ENCODE measurements at places on chromosomes 5 and 9.
A peak's percentile ranks its signal among the peaks of the same experiment; 100 is the strongest.

GRCh38 chr5:168796000-168796399 is 216.8 kb upstream of the PANK3 start:
- DNase-seq, result no peak

DNA sequence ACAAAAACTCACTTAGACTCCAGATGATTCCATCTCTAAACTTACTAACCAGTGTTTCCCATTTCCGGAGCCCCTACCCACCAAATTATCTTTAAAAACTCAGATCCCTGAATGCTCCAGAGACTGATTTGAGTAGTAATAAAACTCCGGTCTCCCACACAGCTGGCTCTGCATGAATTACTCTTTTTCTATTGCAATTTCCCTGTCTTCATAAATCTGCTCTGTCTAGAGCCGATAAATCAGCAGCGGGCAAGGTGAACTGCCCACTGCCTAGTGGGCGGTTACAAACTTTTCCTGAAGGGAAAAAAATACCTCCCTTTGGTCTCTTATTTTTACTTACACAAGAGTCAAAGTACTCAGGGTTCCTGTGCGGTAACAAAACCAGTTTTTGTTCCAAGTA is 624.4 kb upstream of the RORB start:
- DNase-seq, result no peak

GRCh38 chr9:76516350-76516749 is 57.4 kb downstream of the GCNT1 start:
- DNase-seq, result no peak

DNA sequence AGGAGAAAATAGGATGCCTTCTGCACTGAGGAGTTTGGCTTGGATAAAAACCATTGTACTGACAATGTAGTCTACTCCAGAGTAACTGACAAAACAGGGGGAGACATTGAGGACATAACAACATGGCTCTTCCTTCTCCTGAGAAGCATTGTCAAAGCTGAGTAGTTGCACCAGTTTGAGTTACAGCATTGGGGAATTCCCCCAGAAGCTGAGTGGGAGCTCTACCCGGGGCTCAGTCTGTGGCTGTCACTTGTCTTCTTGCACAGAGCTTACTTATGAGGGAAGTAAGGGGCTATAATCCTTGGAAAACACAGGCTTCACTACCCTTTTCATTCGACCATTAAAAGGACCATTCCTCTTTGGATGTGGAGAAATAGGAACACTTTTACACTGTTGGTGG is 21.2 kb downstream of the HSPB3 start:
- DNase-seq, result no peak

DNA sequence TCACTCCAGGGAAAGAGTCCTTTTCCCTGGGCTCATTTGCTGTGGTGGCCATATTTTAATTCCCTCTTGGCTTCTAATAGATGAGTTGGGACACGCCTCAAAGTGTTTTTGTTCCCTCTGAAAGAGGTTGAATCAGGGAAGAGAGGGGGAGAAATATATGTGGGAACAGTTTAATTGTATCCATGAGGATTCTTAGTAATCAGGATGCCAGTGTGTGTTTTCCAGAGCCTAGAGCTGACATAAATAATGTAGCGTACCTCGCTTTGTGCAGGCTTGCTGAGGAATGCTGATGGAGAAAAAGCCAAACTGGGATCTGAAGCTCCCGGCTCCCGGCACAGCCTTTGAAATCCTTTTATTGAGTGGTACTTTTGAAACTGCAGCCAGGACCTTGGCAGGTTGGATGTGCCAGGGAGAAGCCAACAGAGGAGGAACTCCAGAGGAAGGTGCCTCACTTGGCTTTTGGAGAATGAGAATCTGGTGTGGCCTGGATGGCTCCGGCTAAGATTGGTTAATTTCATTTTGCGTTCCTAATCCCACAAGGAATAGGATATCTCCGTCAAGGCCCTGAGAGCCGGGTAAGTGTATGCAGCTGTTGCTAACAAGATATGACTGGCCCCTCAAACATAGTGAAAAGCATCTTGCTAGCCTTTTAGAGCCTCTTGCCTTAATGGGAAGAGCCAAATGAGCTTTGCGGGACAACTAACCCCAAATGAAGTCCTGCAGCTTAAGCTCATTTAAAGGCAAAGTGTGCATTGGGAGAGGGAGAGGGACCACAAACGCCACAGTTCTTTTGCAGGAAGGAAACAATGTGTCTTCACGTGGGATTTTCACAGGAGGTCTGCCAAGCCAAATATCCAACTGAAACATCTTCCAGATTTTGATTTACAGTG is 471.1 kb upstream of the WWC1 start:
- DNase-seq, result no peak

DNA sequence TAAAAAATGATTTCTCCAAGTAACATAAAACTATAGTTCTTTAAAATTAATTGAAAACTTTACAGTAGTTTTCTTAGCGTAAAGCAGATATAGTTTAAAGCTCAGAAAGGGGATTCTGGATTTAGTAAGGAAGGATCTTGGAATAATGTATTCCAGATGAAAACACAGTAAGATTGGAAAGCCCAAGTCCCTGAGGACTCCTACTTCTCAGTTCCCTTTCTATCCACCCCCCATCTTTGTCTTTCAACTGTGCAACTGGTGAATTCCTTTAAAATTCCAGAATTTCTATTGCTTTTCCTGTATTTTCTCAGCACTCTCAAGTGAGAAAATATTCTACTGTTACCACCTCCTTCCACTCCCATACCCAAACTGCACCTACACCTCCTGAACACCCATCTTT is 184.5 kb upstream of the FBN2 start:
- no peak for DNase-seq

DNA sequence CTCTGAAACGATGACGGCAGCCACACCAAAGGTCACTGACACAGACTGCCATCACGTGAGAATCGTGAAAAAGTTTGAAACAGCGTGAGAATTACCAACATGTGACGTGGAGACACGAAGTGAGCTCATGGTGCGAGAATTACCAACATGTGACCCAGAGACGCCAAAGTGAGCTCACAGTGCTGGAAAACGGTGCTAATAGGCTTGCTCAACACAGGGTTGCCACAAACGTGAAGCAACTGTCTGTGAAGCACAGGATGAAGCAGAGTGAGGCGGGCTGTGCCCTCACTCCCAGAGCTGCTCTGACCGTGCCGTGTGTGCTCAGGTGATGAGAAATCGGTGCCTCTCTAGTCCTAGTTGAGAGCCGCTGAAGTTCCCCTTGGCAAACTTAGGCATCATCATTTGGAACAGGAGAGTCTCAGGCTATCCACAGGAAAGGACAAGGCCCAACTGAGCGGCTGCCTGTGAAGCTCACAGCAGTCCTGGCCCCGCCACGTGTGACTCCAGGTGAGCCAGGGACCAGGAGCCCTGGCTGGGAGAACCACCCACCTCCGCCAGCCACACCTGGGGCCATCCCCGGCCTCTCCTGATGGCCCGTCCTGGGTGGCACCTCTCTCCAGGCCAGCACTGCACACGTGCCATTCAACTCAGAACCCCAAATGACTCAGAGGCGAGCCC is 29.8 kb upstream of the SLC6A3 start:
- DNase-seq, result no peak

GRCh38 chr5:155046591-155046990 is 33.0 kb downstream of the KIF4B start:
- DNase-seq, result no peak

GRCh38 chr9:108386859-108387384 is 468.9 kb downstream of the ACTL7B start:
- DNase-seq, result no peak

- peak; percentile 51 for DNase-seq
These were observed 97.1 kb downstream of the ENTREP1 start for GRCh38 chr9:69421908-69422801.

DNA sequence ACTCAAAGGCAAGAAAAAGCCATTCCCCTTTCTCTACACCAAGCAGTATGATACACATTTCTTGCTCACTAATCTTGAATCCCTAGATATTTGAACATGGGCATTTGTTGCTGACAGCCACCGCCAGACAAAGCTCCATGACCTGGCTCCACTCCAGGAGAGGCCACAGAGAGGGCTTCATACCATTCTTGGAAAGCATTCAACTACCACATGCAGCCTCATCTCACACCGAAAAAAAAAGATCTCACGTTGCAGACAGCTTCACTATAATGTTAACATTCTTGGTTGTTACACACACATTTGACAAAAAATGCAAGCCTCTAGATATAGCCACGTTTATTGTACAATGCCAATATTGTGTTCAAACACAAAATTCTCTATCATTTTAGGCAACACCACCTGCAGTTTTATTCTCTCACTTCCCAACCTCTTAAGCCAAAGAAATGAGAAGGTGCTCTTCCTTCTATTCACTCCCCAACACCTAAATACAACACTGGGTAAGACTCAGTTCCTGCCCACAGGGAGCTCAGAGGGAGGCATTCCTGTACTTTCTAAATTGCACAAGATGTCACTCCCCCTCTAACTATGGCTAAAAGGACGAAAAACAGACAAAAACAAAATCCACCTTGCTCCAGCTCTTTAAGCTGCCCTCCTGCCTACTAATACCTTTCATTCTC is 222.4 kb downstream of the TSSK1B start:
- DNase-seq, result no peak

DNA sequence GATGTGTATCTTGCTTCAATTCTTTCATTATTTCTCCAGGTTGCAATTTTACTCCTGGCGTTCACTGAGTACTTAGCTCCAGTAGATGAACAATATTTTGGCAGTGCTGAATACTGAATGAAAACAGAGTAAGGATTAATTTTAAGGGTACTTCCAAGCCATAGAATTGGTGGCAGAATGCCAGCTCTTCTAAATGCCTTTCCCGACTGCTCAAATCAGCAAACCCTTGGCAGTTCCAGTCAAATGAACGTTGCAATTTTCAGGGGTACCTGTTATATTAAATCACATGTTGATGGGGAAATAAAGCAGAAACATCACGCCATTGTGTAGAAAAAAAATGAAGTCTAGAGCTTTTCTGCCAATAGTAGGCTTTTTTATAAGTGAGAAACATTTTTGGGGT is 282.4 kb upstream of the RPS23 start:
- DNase-seq, result no peak

DNA sequence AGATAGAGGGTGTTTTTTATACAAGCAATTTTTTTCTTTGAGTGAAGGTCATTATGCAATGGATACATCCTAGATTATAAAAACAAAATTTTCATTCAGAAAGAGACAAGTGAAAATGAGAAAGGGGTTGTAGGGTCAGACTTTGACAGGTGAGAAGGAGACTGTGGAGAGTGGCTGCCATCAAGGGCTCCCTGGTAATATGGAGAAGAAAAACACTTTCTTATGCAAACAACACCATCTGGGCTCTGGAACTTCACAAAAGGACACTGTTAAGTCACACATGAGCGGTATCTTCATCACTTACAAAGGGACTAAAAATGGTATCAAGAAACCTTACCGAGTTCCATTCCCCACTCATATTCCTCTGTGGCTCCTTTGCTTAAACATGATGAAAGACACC is 23.5 kb downstream of the C7 start:
- DNase-seq, result no peak

DNA sequence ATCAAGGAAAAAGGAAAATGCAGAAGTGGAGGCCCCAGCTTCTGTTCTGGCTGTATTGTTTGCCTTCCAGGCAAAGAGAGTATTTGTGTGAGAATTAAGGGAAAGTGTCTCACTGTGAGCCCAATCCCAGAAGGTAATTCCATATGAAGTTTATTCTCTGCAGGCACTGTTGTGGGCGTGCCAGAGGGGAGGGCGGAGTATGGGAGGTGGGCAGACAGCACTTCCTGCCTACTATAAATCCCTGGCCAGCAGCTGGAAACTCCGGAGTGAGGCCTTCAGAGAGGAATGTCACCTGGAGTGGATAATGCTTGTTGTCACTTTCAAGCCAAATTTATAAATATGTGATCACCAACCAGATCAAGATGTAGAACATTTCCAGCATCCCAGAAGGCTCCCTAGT is 209.5 kb downstream of the ARHGAP26 start:
- no peak for DNase-seq

GRCh38 chr5:122401976-122402725 is 90.1 kb downstream of the SNCAIP start:
- no peak for DNase-seq

- DNase-seq, result no peak
These were observed 2.9 kb downstream of the P4HA2 start for GRCh38 chr5:132224716-132225115.

DNA sequence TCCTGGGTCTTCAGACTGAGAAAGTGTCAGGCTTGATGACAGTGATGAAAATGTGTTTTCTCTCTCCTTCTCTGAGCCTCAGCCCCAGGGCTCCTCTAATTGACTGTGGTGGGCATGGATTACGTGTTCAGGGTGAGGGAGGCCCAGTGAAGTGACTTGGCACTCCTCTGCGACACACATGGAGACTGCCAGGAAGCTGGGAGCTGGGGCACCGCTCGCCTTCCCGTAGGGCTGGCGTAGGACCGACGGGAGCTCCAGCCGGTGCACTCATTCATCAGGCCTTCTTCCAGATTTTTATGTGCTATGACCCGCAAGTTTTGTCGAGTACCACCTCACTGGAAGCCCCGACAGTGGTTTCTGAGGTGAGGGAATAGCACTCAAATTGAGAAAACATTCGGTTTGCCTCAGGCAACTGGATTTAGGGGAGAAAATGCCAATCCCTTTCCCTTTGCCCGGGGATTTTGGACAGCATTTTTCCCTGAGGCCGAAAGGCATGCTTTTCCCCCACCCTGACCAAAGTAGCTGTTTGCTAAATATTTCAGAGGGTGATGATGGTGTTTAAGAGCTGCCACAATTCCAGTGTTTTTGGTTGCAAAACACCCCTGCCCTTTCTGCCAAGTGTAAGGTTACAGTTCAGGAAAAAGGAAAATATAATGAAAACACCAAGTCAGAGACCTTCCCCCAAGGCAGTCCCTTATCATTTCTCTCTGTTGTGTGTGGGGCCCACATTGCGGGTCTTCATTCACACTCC is 83.7 kb downstream of the PCSK5 start:
- DNase-seq, result no peak

GRCh38 chr5:42228279-42228678 is 195.0 kb upstream of the GHR start:
- DNase-seq, result no peak

- peak; percentile 49 for DNase-seq
These were observed 75.4 kb downstream of the STK32A start for GRCh38 chr5:147310059-147310704.

DNA sequence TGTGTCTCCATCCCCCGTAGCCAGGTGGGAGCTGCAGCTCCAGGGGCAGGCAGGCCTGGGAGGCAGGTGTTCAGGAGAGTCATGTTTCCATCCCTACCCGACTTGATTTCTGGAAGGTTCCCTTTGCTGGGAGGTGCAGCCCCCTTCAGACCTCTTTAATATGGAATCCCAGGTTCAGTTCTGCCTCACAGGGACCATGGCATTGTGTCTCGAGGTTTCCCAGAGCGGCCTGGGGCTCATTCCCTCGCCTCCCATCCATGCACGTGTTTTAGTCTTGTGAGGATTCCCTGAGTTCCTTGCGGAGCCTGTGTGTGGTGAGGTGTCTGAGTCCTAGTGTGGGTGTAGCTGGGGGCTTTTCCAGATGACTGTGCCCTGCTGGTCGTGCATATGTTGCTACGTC is 16.5 kb upstream of the AHRR start:
- DNase-seq, result no peak

Measured in NB4 (cell line).